Uterus (tissue), 4 donors: ENCODE measurements at places on chromosomes 13 and 19. TPM values are rescaled to one million over a fixed set of nuclear protein-coding genes. Genes with fewer than 3 reads are reported as not detected.
A peak's percentile ranks its signal among the peaks of the same experiment; 100 is the strongest.

The ZNF793 gene
- total RNA-seq = 14.1 TPM

DNA sequence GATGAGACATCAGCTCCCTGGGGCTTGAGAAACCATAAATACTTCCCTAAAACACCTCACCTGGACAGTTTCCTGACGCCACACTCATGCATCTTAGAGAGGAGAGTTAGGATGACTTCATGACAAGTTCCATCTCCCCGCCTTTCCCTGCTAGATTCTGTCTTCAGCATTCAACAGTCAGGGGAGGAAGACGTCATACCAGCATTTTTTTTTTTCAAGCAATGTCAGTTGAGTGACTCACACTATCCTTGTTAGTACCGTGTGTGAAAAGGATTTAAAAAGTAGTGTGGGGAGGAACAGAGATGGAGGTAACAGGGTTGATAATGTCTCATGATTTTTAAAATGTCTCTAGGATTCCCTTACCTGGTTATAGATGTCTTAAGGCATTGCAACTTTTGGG lies at the start of gene OR7D2:
TSS of gene OR7D2 (plus strand) at position 79 of the 400 bp plus-strand sequence. CDS start 6,803 bp downstream, outside the sequence.
- no peaks in the 10 kb centered on the region for H3K4me1 ChIP-seq
- no peaks in the 10 kb centered on the region for H3K27me3 ChIP-seq
- DNase-seq = no peak

The ZNF560 gene
- 0.37 TPM for total RNA-seq

DNA sequence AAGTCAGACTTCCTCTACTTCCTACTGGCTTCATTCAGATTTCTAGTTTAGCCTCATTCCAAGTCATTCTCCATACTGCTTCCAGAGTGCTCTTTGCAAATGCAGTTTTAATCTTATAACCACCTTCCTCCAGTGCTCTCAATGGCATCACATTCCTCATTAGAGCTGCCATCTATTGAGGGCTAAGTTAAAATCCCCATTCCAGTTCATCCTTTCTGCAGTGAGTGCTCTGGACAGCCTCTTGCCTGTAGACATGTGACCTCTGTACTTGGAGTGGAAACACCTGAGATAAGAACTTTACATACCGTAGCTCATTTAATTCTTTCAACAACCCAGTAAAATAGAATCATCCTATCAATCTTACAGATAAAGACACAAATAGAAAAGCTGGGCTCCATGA lies 57.9 kb upstream of the MAB21L1 start:
- H3K4me1 ChIP-seq = no peaks in the 10 kb centered on the region
- no peak for DNase-seq
- no peak overlapping the region for H3K4me3 ChIP-seq
- no peaks in the 10 kb centered on the region for H3K27me3 ChIP-seq
- H3K36me3 ChIP-seq = no peaks in the 10 kb centered on the region
- no peak overlapping the region for H3K27ac ChIP-seq

GRCh38 chr19:7603919-7604318 lies 8.3 kb downstream of the CAMSAP3 start:
- no peak overlapping the region for H3K4me3 ChIP-seq
- peaks cover 3% of the 10 kb centered on the region for H3K27me3 ChIP-seq
- no peak for DNase-seq
- no peaks in the 10 kb centered on the region for H3K36me3 ChIP-seq

- peak overlapping the region; percentile 88 for H3K4me3 ChIP-seq
- peaks cover 10% of the 10 kb centered on the region for H3K4me1 ChIP-seq
- peak; percentile 45 for DNase-seq
- H3K27me3 ChIP-seq = no peaks in the 10 kb centered on the region
- peak overlapping the region; percentile 80 for H3K27ac ChIP-seq
Observed at GRCh38 chr19:3698974-3699740, 1.1 kb downstream of the PIP5K1C start.

DNA sequence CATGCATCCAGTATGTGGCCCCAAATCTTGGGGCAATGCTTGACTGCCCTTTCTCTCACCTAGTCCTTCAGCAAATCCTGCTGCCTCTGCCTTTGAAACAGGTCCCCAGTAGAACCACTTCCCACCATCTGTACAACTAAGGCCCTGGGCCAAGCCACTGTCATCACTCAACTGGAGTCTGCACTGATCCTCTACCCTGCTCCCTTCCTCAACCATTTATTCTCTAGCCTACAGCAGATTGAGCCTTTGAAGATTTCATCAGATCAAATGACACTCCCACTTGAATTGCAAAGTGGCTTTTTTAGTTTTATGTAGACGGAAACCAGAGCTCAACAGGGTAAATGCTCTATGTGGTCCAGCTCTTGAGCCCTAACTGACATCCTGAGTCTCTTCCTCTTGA lies 43.5 kb downstream of the ATP8A2 start:
- no peaks in the 10 kb centered on the region for H3K27me3 ChIP-seq
- DNase-seq = no peak

GRCh38 chr13:73961181-73961580 lies 173.0 kb downstream of the KLF12 start:
- DNase-seq = no peak
- H3K36me3 ChIP-seq = no peaks in the 10 kb centered on the region
- H3K4me3 ChIP-seq = no peak overlapping the region
- no peaks in the 10 kb centered on the region for H3K4me1 ChIP-seq

DNA sequence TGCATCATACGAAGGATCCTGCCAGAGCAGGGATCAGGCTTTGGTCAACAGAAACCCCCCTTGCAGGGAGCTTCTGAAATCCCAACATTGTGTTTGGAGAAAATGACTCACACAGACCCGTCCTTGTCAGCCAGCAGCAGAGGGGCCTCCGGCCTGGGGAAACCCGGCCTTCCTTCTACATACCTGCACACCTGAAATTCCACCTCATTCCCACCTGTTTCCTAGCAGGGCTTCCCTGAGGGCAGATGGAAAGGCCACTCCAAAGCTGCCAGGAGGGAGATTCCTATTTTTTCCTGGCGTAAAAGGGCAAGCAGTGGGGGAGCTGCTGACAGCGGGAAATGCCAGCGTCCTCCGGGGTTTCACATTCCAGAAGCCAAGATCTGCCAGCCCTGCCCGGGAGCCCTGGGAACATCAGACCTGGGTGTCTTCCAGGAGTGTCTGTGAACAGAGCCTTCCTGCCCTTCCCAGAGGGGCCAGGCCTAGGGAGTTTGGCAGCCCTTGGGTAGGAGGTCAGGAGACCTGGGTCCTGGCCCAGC lies 3.0 kb upstream of the IGFL1 start:
- H3K27ac ChIP-seq = no peak overlapping the region
- DNase-seq = no peak
- H3K27me3 ChIP-seq = no peaks in the 10 kb centered on the region
- no peaks in the 10 kb centered on the region for H3K4me1 ChIP-seq
- no peaks in the 10 kb centered on the region for H3K36me3 ChIP-seq

The ZNF66 gene
- total RNA-seq = 13.1 TPM

GRCh38 chr19:55535965-55536350 lies 975 bp downstream of the SBK2 start:
- H3K4me3 ChIP-seq = no peak overlapping the region
- H3K4me1 ChIP-seq = no peaks in the 10 kb centered on the region
- no peaks in the 10 kb centered on the region for H3K36me3 ChIP-seq
- no peak overlapping the region for H3K27ac ChIP-seq
- no peak for DNase-seq
- no peaks in the 10 kb centered on the region for H3K27me3 ChIP-seq

The FFAR2 gene
- not detected for total RNA-seq

- peak overlapping the region; percentile 89 for H3K27ac ChIP-seq
- H3K4me1 ChIP-seq = no peaks in the 10 kb centered on the region
- DNase-seq = no peak
- H3K4me3 ChIP-seq = peak overlapping the region; percentile 71
- H3K27me3 ChIP-seq = no peaks in the 10 kb centered on the region
Observed at GRCh38 chr19:13748169-13748828, 16.0 kb upstream of the MRI1 start.
